ENCODE measurements at places on chromosomes 12 and 14.

GRCh38 chr12:65263777-65264176, 14.7 kb upstream of the MSRB3 start:
- DNase-seq: no peak

DNA sequence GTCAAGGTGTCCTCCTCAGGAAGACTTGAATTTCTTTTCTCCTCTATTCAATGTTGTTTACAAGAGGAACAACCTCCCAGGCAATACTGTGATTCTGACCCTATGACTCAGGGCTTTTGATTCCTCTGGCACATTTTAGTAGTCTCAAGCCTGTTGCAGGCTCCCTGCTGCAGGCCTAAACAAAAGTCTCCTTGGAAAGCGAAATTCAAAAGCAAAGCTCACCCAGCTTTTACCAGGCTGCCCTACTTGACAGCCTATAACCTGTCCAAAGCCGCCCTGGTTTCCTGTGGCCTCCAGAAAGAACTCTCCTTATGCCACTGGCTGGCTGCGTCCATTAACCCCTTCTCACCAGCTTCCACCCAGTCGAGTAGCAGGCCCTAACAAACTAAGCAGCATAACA, 11.6 kb downstream of the FGD6 start:
- DNase-seq: no peak

GRCh38 chr14:67418401-67419191, 6.6 kb upstream of the PLEK2 start:
- no peak for DNase-seq

- DNase-seq: peak; percentile 21
Measured at GRCh38 chr12:10982244-10982643, 4.5 kb downstream of the TAS2R50 start.

DNA sequence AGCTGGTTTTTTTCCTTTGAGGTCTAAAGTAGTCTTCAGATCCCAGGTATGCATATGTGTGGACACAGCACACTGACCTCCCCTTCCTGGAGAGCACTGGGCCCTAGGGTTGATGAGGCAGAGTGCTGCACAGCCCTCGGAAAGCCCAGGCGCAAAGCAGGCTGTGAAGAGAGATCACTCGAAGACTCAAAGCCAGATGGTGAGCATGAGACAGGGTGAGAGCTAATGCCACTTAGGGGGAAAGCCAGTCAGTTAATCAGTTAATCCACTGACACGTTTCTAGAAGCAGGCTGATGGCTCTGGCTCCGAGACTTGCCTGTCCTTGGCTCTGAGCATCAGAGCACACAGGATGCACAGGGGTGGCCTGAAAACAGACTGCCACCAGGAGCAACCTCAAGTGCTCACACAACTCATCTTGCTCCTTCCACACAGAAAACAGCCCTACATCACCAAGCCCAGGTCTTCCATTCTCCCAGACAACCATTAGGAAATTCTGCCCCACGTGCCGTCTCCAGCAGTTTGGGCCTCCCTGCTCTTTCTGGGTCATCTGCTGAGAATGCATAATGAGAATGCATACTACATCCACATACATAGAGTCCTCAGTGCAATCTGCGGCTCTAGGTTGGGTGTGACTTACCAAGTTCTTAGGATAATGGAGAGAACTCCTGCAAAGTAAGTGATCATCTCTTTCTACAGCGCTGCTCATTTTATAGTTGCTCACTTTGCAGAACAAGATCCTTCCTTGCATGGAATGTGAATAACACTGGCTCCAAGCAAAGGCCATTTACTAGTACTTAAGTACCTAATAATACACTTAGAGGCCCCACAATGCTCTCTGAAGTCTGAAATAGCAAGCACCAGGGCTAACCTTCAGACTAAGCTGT, 12.0 kb downstream of the AQP6 start:
- no peak for DNase-seq

DNA sequence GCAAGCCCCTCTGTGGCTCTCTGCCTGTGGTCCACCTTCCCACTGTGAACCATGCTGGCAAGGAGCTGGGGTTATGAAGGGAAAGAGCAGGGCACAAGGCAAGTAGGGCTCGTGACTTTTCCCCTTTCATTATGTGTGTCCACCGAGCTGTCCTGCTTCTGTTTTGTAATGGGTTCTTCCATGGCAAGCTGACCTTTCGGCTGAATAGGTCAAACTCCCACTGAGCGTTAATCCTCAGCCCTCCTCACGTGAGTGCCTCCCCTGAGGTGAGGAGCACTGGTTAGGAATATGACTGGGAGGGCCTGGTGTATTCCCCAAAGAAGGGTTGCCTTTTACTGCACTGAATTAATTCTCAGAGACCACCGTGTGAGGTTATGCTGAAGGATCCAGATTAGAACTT, 424.3 kb downstream of the NPAS3 start:
- no peak for DNase-seq

- no peak for DNase-seq
Measured at GRCh38 chr12:51898937-51899336, 8.4 kb upstream of the ACVRL1 start.

DNA sequence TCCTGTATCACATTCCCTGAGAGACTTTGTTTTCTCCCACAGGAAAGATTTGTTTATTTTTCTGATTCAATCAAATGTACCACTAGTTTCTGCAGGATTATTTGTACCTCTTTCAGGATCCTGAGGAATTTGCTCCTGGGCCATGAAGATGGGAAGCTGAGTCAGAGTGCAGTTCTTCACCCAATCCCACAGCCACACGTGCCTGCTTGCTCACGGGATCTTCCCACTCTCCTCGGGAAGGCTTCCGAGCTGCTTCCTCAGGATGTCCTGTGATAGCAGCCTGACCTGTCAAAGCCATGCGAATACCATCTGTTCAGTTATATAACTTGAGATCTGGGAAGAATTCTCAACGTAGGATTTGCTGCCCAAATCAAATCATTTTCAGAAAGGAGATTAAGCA, 41.8 kb upstream of the HIF1A start:
- no peak for DNase-seq

GRCh38 chr12:16603916-16604575, 1.9 kb downstream of the LMO3 start:
- no peak for DNase-seq

GRCh38 chr12:90086281-90086680, 377.6 kb upstream of the ATP2B1 start:
- DNase-seq: no peak

DNA sequence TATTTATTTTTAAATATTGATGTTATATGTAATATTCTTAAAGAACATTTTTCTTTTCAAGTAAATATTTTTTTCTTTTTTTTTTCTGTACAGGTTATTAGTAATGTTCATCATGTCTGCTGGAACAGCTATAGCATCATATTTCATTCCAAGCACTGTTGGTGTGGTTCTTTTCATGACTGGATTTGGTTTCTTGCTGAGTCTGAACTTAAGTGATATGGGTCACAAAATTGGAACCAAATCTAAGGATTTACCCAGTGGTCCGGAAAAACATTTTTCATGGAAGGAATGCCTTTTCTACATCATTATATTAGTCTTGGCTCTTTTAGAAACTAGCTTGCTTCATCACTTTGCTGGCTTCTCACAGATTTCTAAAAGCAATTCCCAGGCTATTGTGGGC, 23.2 kb downstream of the PCNX4 start:
- DNase-seq: no peak

- no peak for DNase-seq
Measured at GRCh38 chr12:49588721-49589516, 16.5 kb downstream of the FAM186B start.

DNA sequence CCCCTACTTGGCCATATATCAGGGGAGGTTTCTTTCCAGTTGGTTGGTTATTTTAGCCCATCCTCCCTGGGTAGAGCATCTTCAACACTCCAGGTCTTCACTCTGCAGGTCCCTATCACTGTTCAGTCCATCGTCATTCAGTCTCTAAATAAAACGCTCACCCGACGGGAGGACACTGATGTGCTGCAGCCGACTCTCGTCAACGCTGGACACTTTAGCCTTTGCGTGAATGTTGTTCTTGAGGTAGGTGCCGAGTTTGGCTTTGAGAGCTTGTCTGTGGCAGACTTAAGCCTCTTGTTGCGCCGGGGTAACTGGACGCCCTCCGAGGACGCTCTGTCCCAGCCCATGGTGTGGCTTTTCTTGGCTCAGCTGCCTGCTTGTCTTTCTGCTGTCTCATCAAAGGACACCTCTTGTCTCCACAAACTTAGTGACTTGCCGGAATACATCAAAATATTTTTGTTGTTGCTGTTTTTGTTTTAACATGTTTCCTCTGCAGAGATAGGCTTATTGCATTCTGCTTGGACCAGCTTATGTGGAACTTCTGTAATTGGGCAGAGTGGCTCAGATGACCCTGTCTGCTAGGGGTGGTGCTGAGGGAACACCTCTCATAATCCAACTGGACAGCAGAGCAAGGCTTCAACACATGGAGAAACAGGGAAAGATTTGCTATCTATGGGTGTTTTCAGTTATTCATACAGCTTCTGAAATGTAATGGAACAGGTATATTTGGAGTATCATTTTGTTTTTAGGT, 26.5 kb downstream of the TCTN1 start:
- no peak for DNase-seq

- no peak for DNase-seq
Measured at GRCh38 chr12:69929531-69929930, 104.5 kb downstream of the MYRFL start.

DNA sequence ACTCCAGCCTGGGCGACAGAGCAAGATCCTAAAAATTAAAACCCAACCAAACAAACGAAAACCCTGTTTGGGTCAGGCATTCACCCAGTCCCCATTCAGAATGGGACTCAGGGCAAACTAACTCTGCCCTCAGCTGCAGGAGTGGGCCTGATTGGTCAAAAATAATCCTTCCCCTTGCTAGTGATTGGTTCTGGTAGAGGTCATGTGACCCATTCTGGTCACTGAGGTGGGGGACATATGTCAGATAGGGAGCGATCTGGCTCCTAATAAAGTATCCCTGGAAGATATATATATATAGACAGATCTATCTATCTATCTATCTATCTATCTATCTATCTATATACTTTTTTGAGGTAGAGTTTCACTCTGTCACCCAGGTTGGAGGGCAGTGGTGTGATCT, 29.5 kb upstream of the MED13L start:
- no peak for DNase-seq

DNA sequence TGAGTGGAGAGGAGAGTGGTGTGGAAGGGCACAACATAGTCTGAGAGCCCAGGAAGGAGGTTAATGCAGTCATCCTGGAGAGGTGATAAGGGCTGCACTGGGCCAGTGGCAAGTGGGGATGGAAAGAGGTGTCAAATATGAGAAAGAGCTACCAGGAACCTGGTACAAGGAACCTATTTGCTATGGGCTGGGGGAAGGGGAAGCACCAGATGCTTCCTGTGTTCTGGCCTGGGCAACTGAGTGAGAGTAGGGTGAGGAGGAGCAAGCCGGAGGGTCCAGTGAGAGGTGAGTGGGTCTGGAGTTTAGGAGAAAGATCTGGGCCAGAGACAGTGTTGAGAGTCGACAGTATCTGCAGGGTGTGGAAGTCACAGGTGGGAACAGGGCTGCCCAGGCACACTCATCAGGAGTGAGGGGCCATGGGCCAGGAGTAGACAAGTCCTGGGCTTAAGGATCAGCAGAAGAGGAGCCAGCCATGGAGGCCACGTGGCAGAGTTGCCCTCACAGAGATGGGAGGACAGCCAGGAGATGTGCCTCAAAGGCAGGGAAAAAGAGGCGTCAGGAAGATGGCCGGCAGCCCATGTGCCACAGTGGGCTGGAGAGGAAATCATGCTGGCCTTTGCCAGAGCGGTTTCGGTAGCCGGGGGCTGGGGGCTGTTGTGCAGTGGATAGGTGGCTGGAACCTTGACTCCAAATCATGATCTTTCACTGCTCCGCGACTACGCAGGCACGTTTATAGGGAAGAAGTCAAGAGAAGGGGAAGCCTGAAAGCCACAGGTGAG, 2.9 kb upstream of the AQP6 start:
- no peak for DNase-seq

- no peak for DNase-seq
Measured at GRCh38 chr14:91396959-91397815, 20.4 kb downstream of the CCDC88C start.

DNA sequence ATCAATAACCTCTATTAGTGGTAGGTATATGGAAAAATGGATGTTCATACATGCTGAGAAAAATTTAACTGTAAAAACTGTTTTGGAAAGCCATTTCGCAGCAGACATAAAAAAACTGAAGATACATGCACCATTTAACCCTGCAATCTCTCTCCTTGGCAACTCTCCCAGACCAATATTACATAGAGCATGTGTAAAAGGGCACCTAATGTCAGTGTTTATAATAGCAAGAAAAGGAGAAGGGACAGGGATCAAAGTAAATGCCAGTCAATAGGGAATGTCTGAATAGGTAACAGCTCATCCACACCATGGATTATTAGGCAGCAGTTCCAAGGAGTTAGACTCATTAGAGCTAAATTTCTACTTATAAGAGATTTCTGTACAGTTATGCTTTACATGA, 77.2 kb downstream of the BTG1 start:
- DNase-seq: no peak

DNA sequence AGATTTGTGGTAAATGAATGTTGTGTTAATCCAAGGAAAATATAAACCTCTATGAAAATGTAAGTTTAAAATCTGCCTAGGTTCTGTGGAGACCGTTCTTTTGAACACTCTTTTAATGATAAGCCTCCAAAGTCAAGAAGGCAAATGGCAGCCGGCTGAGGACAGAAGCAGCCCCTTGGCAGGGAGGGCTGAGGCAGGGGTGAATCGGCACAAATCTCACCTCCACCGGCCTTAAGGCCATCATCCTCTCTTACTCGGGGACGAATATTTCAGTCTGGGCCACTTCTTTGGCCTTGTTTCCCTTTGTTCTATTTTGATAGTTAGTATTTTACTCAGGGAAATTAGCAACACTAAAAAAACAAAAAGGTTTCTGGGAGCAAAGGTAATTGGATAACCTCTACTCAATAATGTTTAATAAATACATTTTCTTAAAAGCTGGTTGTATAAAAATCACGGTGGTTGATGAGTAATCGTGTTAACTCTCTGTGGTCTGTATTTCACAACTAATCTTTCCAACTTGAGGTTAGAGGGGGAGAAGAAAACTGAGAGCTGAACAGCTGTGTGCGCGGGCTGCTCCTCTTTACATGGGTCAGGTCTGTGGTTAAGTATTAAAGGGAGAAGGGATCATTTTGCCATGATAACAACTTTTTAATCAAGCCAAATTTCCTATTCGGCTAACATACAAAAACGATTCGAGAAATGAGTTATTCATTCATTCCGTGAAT, 18.6 kb downstream of the LGMN start:
- DNase-seq: no peak

DNA sequence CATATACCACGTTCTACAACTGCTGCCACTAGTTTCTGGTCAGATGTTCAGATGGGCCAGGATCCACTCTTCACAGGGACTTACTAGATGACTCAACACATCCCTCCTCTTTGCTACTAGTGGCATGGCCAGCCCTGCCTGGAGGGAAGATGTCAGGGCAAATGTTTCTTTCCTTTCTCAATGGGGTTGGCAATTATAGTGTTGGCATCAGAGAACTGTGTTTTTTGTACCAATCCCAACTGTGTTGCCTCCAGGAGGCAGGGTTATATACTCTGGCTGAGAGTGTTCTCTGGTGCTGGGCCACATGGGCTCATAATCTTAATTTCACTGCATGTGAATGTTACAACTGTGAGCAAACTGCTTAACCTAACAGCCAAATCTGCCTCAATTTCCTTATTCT, 69.9 kb upstream of the AVPR1A start:
- DNase-seq: no peak

GRCh38 chr14:59463787-59464485, 1.2 kb downstream of the GPR135 start:
- no peak for DNase-seq

All from stimulated activated CD8-positive, alpha-beta memory T cell treated with anti-CD3 and anti-CD28 coated beads, Interleukin-15, amount 100 ng/mL, for 4 hours (primary cell).